ENCODE measurements at places on chromosomes 3 and 15. TPM values are rescaled to one million over a fixed set of nuclear protein-coding genes. Genes with fewer than 3 reads are reported as not detected.

ARPP21 gene
- total RNA-seq: not detected

TMCO5A gene
- not detected for total RNA-seq

TPRG1 gene
- 0.34 TPM for total RNA-seq

CLDN1 gene
- total RNA-seq: 299 TPM

LYZL4 gene
- total RNA-seq: not detected

ZNF717 gene
- total RNA-seq: 16.4 TPM

MOBP gene
- total RNA-seq: not detected

SERPINI2 gene
- total RNA-seq: not detected

RAB6B gene
- total RNA-seq: 0.64 TPM

SPINK8 gene
- not detected for total RNA-seq

DHFR2 gene
- 2.4 TPM for total RNA-seq

PRR20G gene
- not detected for total RNA-seq

PARL gene
- 35.3 TPM for total RNA-seq

WDR93 gene
- total RNA-seq: not detected

MEX3B gene
- total RNA-seq: 2.3 TPM

SLC2A2 gene
- not detected for total RNA-seq

EXOSC7 gene
- total RNA-seq: 45.2 TPM

PP2D1 gene
- total RNA-seq: not detected

CLDN18 gene
- total RNA-seq: not detected

All from nasal cavity respiratory epithelium epithelial cell of viscerocranial mucosa (primary cell).